Glomerular endothelial cell (primary cell): ENCODE measurements at places on chromosomes 6 and 20. TPM values are rescaled to one million over a fixed set of nuclear protein-coding genes. Genes with fewer than 3 reads are reported as not detected.

LAMA4 gene
- total RNA-seq = 503 and 840 TPM in 2 replicates

ACOT8 gene
- total RNA-seq = 31.0 and 32.3 TPM in 2 replicates

TRIM31 gene
- total RNA-seq = not detected in 2 replicates

TSPO2 gene
- total RNA-seq = not detected in 2 replicates

C2 gene
- total RNA-seq = not detected in 2 replicates

HRH3 gene
- not detected in 2 replicates for total RNA-seq
